WTC11 (cell line): ENCODE measurements at places on chromosomes 1 and 21.
A peak's percentile ranks its signal among the peaks of the same experiment; 100 is the strongest.

- DNase-seq = no peak
Measured at GRCh38 chr1:39500862-39501389, 9.5 kb downstream of the BMP8A start.

DNA sequence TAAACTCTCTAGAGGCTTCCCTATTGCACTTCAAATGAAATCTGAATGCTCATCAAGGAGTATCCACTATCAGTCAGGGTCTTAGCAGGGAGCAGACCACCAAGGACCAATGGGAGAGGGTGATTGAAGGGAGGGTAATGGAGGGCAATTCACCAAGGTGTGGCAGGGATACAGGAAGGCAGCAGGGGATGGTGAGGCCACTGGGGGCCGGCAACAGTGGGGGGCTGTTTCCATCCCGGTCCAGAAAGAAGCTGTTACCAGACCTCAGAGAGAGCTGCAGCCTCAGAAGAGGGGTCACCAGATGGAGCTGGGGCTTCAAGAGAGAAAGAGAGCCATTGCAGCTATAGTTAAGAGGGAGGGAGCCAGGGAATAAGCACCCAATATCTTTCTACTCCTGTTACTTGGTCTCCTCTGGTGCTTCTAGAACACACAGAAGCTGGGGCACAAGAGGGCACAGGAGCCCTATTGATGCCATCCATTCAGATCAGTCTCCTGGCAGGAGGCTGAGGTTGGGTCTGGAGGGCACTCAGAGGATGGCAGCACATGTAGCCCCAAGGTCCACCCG, 417.6 kb downstream of the PTPRU start:
- DNase-seq = no peak

- DNase-seq = peak; percentile 64
Measured at GRCh38 chr1:158019171-158019868, 25.9 kb downstream of the KIRREL1 start.

- DNase-seq = no peak
Measured at GRCh38 chr1:234902774-234903547, 225.7 kb downstream of the TOMM20 start.

DNA sequence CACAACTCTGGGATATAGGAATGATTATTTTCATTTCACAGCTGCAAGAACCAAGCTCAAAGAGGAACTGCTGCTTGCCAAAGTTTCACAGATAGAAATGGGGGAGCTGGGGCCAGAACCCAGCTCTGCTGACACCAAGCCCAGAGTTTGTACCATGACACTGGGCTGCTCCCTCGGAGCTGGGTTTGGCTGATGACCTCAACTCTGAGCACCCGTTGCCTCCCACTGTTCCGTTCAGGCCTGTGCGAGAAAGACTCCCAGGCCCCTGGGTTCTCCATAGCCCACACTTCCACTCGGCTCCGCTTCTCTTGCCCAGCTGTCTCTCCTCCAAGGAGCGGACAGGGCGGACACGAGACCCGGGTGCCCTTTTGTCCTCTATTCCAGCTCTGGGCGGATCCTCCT, 55.2 kb downstream of the NGF start:
- no peak for DNase-seq

- no peak for DNase-seq
Measured at GRCh38 chr1:67970088-67970487, 80.3 kb downstream of the DIRAS3 start.

DNA sequence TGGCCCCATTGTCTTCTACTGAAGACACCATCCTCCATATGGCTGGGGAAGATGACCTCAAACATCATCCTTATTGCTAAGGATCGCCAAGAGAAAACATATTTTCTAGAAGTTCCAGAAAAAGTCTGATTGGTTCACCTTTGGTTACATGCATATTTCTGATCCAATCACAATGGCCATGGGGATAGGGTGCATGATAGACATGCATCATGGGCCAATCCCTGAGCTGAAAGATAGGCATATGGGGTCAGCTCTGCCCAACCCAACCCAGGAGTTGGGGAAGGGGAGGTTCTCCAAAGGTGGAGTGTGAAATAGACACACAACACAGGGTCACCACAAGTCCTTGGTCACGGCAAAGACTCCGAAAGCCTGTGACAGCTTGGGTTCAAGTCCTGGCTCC, 276.3 kb upstream of the TMEM51 start:
- no peak for DNase-seq
